ENCODE measurements at places on chromosomes 3 and 15.

DNA sequence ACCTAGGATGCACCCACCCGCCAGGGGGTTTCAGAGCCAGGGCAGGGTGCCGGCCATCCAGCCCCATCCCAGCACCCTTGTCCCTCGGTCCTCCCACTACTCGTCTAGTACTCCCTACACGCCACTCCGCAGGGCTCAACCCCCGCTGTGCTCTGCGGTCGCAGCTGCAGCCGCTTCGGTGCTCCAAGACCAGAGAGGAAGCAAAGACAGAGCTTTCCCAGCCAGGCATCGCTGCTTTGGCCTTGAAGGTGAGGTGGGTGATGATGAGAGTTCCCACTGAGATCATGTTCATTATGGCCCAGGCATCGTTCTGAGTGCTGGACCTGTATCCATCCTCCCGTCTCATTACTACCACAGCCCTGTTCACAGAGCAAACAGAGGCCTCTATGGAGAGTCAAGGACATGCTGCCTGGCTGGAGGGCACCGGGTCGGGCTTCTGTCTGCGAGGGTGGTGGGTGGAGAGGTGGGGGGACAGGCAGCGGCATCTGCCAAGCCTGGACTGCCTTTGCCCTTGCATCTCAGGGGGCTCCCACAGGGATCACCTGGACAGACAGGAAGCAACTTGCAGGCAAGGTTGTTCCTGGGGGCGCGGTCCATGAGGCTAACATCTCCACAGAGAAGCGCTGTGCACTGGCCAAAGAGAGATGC, 66.9 kb downstream of the KLF13 start:
- no peak for DNase-seq

GRCh38 chr3:43378066-43378935, 92.0 kb downstream of the SNRK start:
- peak; percentile 47 for DNase-seq

DNA sequence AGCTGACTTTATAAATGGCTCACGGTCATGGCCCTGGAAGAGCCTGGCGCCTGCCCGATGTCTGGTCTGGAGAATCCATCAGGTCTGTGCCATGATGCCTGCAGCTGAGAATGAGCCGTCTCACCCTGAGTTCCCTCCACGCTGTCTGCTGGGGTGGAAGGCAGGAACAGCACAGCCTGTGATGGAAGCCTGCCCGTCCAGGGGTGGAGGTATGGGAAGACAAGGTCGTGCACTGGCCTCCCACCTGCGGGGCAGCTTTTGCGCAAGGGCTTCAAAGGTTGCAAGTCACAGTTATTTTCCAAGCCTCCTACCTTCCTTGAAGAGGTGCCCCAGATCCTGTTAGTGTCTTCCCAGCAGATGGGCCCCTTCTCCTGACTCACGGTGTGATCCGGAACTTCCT, 275.5 kb downstream of the FAM43A start:
- DNase-seq, result no peak

- peak; percentile 45 for DNase-seq
Observed at GRCh38 chr3:177294221-177294620, 96.9 kb upstream of the TBL1XR1 start.

GRCh38 chr15:98504998-98505397, 143.3 kb upstream of the IGF1R start:
- DNase-seq, result no peak

- peak; percentile 55 for DNase-seq
Observed at GRCh38 chr15:67511606-67512005, 9.3 kb upstream of the C15orf61 start.

DNA sequence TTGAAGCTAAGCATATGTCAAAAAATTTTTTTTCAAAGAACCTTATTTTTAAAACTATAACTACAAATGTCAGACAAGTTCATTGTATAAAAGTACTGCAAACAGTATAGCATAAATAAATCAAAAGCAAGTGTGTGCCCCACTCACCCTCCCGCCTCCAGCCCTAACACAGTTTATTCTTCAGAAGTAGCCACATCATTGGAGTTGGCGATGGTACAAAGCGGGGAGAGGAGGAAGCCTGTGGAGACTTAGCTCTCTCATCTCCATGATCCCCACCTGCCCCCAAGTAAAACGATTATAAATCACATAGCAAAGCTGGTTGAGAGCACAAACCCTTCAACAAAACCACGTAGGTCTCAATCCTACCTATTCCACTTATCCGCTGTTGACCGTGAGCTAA, 33.6 kb downstream of the FOXP1 start:
- DNase-seq, result no peak

GRCh38 chr15:33859992-33860545, 108.2 kb upstream of the CHRM5 start:
- DNase-seq, result no peak

DNA sequence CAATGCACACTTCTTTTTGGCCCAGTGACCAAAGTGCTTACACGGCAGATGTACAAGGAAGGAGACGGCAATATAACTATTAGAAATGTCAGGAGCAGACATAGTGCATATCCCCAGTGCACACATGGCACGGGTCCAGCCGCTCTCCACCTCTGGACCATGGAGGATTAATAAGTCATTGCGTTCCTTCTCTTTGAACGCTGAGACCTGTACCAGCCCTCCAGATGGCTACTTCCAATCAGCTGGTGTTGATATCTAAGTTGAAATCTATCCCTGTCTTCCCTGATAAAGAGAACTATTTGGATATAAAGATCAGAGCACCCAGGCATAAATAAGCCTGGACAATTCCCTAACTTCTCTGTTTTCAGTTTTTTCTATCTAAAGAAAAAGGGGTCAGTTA, 212.5 kb downstream of the CADPS start:
- DNase-seq, result no peak

DNA sequence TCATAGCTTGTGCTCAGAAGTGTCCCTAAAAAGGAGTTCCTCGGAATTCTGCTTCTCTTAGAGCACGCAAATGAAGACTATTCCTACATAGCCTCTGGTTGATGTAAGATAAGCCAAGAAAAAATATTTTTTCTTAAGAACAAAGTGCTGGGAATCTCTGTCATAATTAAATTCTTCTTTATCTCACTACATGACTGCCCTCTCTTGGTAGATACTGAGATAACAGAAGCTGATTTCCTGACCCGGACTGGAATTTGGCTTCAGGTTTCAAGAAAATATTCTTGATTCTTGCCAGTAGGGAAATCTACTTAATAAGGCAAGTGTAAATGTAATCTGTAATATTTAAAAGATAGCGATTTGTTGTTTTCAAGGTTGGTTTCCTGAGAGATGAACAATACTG, 31.3 kb upstream of the SETMAR start:
- DNase-seq, result peak; percentile 30

DNA sequence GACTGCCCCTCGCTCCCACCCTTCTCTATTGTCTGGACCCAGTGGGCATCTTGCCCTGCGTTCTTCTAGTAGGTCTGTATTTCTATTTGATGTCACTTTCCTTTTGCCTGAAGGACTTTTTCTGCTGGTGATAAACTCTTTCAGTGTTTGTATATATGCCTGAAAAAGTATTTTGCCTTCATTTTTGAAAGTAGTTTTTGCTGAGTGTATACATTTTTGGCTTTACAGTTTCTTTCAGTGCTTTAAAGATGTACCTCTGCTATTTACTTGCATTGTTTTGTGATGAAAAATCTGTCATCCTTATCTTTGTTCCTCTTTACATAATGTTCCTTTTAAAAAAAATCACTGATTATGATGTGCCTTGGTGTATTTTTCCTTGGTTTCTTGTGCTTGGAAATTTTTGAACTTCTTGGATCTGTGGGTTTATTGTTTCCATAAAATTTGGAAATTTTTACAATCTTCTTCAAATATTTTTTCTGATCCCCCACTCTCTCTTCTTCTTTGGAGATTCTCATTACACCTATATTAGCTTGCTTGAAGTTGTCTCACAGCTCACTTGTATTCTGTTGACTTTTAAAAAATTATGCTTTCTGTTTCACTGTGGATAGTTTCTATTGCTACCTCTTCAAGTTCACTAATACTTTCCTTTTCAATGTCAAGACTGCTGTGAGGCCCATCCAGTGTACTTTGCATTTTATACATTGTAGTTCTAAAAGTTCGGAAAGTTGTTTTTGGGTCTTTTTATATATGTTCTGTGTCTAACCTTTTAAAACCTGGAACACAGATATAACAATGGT, 67.8 kb downstream of the RGMA start:
- no peak for DNase-seq

- no peak for DNase-seq
Observed at GRCh38 chr3:12372741-12373280, 83.9 kb downstream of the PPARG start.

GRCh38 chr3:138768125-138768524, 66.6 kb downstream of the PIK3CB start:
- no peak for DNase-seq

GRCh38 chr15:63018639-63019038, 23.9 kb upstream of the TPM1 start:
- peak; percentile 48 for DNase-seq

DNA sequence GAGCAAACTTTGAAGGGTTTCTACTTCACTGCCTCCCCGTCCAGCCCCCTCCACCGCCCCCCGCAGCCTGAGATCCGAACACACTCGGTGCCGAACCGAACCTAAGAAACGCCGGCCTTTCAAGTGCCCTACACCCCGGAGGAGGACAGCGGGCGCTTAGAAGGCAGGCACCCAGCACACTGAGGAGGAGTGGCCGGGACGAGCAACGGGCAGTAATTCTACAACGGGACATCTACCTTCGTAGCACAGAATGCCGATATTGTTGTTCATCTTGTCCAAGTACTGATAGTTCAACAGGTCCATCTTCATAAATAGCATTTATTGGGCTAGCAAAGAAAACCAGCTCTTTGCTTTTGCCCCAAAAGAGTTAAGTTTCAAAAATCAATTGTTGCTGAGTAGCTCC, 513 bp downstream of the VGLL4 start:
- DNase-seq, result peak; percentile 63

DNA sequence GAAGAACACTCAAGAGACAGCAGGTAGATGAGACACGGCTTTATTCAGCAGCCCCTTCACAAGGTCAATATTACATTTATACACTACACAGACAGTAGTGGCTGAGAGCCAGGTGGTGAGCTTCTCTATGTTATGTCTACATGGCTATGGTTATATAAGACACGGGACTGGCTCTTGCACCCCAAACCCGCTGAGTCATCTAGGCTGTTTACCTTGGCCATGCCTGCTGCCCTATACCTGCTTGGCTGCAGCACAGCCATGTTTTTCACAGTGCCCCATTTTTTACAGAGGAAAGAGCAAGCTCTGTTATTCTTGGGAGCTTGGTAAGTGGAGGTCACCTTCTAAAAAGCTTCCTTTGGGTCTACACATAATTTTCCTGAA, 231.6 kb downstream of the IGSF11 start:
- DNase-seq, result no peak

DNA sequence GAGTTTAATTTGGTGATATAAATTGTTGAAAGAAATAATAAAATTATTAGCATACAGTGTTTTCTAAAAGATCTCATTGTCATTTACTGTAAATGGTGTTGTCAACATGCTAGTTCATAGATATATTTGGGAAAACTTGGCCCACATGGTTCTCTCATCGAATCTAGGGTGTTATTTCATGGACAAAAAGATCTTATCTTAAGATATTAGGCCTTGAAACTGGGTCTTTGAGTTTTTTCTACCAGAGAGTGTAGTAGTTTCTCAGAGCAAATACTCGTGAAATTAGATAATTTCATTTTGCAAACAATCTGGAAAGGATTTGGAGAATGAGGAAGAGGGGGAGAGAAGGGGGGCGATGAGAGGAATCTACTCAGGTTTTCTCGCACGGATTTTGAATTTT, 107.9 kb downstream of the MEIS2 start:
- no peak for DNase-seq
